Ovary (tissue), 10 donors: ENCODE measurements at places on chromosomes 7 and 10. TPM values are rescaled to one million over a fixed set of nuclear protein-coding genes. Genes with fewer than 3 reads are reported as not detected.

GRCh38 chr10:95628786-95629185 is 27.7 kb downstream of the ALDH18A1 start:
- no peak for DNase-seq

DNA sequence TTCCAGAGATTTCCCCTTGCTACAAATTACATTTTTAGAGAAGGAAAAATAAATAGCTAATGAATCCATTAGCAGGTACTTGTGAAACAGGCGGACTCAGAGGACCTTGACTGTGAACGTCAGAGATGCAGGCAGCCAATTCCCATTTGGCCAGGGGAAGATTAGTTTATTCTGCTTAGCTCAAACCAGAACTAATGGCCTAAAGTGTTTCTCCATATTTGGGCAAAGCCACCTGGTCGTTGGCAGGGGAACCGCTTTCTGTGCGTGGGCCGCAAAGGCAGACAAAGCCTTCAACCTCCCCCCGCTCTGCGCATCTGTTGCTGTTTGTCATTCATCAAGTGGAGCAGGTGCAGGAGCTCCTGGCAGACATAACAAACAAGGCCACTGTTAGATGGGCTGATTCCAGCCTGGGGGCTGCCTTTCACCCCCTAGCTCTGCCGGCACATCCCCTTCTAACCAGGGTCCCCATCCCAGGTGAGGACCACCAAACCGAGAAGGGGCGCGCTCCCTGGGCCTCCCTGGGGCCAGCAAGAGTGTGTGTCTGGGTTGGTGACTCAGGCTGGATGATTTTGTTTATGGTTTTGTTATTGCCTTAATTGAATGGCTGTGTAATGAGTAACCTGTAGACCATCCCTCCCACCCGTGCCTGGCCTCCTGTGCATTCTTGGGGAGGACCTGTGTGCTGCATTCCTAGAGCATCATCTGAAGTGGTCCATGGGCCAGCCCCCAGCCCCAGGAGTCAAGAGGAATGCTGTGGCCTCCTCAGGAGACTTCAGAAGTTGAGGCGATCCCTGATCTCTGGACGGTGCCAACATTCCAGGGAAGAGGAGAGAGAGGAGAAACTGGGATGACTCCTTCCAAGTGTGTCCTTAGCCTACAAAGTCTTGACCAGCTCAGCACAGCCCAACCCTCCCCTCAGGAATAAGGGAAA is 14.5 kb upstream of the CPA1 start:
- peak; percentile 92 for DNase-seq

DNA sequence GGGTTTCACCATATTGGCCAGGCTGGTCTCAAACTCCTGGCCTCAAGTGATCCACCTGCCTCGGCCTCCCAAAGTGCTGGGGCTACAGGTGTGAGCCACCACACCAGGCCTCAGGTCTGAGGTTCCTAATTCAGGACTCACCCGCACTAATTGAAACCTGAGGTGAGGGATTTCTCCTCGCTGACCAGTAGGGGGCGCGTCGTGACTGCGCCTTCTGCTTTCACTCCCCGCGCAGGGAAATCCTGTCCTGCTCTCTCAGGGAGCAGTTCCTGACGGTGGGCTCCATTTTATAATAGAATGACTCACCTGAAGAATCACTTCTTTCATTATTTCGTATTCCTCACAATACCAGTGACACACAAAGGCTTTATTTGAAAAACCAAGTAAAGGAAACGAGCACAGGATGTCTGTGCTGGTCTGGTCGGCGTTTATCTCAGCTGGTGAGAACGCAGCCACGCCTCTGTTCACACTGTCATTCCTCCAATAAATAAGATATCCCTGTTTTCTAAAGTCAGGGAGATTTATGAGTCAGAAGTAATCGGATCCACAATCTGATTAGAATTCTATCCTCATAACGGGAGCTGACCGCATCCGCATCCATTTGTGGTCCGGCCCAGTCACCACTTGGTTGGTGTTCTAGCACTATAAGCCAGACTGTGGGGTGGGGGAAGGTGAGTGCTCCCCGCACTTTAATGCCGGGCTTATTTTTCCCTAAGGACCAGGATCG is 35.4 kb downstream of the BAG3 start:
- DNase-seq = peak; percentile 83

EPO gene
- total RNA-seq = not detected

DNA sequence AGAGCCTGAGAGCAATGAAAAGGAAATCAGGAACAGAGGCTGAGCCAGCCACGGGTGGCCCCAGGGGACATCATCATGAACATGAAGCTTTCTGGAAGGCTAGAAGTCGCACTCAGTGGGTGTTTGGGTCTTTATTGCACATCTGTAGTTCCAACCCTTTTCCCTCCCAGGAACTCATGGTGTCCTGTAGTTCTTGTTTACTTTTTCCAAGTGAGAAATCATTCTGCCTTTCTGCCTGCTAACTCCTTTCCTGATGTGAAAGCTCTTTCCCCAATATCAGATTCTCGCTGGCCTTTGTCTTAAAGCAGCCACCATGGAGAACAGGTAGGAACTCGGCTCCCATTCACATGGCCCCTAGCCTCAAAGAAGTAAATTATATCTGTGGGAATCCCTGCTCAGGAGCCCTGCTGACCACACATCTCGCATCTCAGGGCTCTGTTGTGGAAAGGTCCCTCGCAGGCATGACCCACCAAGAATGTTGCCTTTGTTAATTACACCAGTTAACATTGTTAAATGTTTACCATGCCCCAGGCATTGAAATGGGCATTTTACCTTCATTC is 542.7 kb downstream of the TNS3 start:
- no peak for DNase-seq

ATXN7L1 gene
- total RNA-seq = 9.5 TPM

DNA sequence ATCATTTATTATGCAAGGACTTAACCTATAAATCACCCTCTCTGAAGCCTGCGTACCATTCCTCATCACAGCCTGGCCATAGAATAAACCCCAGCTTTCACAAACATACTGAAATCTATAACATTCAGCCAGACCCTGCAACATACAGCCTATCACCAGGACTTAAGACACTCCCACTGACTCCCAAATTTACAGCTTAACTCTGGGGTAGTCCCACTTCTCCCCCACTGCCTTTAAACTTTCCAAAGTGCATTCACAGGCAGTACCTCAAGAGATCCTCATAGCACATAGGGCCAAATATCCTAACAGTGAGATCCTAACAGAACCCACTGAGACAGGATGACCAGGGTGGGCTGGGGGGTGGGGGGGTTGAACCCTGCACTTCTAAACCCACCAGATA is 3.5 kb downstream of the LDB1 start:
- DNase-seq = no peak

DNA sequence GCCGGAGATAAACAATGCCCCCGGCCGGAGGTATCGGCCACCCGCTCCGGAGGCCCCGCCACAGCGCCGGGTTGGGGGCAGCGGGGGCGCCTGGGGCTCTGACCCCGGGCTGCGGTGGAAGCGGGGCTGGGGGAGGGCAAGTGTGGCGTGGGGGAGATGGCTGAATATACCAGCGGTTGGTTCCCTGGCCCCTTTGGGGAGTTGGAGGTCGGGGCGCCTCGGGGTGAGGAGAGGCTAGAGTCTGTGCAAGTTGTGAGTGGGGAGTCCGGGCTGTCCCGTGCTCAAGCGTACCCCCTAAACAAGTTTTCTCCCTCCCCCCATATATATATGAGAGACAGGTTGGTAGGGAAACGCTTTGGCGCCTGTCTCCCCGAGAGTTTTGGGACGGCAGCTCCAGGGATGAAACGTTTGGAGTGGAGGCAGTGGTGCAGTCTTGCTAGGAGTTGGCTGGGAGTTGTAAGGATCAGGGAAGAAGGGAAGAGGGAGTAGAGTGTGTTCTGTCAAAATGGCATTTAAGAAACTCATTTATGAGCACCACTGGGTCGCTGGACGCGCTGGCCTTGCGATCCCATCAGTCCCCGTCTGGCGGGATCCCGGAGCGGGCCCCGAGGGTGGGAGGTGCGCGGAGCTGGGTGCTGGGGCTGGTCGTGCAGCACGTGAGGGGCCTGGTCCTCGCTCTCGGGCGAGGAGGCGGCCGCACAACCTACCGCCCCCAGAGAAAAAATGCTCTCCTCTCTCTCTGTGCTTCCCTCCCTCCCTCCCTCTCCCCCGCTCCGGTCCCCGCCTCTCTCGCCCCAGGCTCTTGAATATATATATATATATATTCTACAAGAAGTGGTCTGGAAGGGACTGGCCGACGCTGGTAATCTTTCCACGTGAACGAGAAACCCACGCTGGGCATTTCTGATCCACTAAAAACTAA is 1.1 kb downstream of the TET1 start:
- peak; percentile 52 for DNase-seq

GRCh38 chr7:135978624-135979023 is 1.5 kb upstream of the MTPN start:
- DNase-seq = no peak

GIMAP8 gene
- 10.3 TPM for total RNA-seq

DNA sequence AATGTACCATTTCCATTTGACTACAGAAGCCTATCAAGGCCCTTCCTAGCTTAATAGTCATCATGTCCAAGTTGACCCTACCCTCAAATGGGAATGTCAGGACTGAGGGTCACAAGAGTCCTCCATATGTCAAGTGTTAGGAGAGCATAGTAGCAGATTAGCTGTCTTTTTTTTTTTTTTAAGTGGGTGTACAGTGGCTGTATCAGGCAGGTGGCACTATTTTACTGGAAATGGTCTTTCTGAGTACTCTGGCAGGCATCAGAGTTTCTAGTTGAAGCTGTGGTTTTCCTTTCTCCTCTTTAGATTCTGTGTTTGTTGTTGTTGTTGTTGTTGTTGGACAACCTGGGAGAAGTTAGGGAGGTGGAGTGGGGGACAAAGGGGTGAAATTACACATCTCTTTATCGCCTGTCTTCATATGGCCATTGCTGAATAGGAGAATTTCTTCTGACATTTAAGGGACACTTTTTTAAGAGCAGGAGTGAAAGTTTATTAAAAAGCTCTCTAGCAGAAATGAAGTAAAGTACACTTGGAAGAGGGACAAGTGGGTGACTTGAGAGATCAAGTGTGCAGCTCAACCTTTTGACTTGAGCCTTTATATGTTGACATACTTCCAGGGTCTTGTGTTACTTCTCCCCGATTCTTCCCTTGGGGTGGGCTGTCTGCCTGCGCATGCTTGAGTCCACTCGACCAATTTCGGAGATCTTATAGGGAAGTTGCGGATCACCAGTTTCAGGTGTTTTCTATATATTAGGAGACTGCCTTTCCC is 104.1 kb upstream of the FOXP2 start:
- no peak for DNase-seq

DNA sequence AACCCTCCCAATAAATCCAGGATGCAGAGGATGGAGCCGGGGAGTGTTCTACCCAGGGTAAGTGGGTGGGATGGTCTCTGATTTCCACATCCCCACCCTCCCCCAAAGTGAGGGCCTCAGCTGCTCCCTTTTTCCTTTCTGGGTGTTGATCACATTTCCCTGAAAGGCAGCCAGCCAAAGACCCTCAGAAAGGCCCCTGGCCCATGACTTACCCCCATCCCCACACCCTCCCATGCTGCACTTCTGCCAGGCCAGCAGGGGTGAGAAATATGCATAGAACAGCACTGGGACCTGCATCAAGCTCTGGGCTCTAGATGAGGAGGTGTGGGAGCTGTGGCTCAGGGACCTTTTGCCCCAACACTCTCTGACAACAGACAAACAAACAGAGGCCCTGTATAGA is 927.3 kb upstream of the ZNF722 start:
- DNase-seq = no peak

SPDYE6 gene
- not detected for total RNA-seq

GRCh38 chr7:134832367-134832766 is 52.9 kb downstream of the CALD1 start:
- no peak for DNase-seq

GRCh38 chr7:75885036-75885435 is 6.2 kb downstream of the RHBDD2 start:
- no peak for DNase-seq

CFAP43 gene
- total RNA-seq = 1.5 TPM

DNA sequence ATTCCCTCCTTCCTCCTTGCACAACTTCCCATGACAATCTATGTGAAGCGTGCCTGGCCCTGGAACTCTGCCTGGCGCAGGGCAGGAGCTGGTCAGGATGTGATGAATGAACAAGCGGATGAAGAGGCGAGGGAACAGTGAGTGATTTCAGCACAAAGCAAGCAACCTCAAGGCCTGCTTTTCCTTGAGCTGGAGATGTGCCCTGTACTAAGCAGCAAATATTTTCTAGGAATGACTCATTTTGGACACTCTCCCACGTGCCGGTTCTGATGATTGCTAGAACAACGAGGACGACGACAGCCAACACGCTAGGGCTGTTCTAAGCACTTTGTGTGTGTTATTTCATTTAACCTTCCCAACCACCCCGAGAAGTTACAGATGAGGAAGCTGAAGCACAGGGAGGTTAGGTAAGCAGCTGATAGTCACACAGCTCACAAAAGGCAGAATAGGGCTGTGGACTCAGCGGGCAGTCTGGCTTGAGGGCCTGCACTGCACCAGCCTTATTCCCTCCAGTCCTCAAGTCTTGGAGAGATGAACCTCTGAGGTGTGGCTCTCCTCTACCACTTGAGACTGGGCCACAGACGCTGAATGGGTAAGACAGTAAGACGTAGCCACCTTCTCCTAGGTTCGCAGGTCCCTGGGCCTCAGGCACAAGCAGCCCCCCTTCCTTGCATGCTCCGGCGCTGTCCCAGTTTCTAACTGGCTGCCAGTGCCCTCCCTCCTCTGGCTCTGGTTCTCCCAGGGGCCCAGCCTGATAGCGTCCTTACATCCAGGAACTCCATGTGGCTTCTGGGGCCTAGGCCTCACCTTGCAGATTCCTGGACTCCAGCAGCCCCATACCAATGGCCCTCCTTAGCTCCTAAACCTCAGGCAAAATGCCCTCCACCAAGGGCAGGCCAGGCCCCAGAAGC is 59.0 kb downstream of the YKT6 start:
- peak; percentile 69 for DNase-seq

DNA sequence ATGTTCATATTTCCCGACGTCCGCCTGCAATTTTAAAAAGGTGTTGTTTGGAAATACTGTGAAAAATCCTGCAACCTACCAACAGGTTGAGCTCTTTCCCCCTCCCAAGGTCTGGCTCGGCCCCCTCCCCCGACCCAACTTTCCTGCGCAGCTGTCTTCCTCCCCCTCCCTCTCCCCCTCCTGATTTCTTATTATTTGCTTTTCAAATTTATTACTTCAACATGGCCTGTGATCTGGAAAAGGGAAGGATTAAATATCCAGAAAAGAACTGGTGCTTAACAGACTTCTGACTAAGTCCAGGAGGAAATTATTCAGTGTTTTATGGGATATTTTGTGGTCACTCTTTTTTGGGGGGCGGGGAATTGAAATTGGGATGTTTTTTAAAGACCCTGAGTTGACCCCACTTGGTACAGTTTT is 2.4 kb downstream of the ARID5B start:
- no peak for DNase-seq

MKI67 gene
- total RNA-seq = 0.45 TPM

NOD1 gene
- 17.4 TPM for total RNA-seq

GRCh38 chr7:112160771-112161150 is 45.4 kb downstream of the DOCK4 start:
- no peak for DNase-seq
